Tongue (tissue), 3 donors: ENCODE measurements at places on chromosomes 11 and 22. TPM values are rescaled to one million over a fixed set of nuclear protein-coding genes. Genes with fewer than 3 reads are reported as not detected.

The PGGHG gene
- total RNA-seq = 14.0 TPM

The TSKU gene
- total RNA-seq = 14.6 TPM

The ESAM gene
- 24.0 TPM for total RNA-seq

The VWCE gene
- 0.41 TPM for total RNA-seq

The CARD10 gene
- total RNA-seq = 12.2 TPM

- DNase-seq = no peak
These were observed 6.9 kb downstream of the SCGB1C1 start for GRCh38 chr11:199782-200181.

- no peak for DNase-seq
These were observed 106.1 kb upstream of the CLMP start for GRCh38 chr11:123301013-123301591.

DNA sequence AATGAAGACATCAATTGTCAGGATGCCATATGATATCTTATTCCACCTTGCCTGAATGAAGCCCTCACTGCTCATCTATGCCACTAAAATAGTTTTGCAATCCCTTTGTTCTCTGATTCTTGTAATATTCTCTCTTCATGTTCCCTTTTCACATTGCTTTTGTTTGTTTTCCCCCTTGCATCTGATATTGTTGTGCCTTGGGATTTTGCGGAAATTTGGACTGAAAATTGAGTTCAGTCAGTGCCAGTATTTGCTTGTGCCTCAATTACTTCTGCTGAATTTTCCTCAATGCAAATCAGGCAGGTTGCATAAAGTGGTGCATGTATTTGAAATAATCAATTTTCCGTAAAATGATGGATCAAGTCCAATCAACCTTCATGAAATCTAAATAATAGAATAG lies 98.3 kb downstream of the PAX6 start:
- DNase-seq = no peak

DNA sequence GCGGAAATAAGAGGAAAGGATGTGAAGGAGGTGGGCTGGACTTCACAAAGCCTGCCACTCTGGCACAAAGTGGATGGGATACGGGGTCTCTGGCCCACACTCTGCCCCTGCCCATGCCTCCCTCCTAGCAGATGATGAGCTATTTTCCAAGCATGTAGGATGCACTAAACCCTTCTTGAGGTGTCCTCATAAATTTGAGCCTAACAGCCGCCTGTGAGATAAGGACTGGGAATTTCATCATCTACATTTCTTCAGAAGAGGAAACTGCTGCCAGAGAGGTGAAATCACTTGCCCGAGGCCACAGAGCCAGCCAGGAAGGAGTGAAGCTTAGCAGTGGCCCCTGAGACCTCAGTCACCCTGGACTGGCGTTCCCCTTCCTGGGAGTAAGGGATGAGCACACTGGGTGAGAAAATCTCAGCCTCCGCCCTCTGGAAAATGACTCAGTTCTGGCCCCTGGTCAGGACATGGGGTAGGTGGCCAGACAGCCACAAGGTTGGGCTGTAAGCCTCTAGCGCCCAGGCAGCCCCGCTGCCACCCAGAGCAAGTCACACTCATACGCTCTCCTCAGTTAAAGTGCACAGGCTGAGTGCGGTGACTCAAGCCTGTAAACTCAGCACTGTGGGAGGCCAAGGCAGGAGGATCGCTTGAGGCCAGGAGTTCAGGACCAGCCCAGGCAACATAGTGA lies 27.9 kb downstream of the MB start:
- DNase-seq = no peak

DNA sequence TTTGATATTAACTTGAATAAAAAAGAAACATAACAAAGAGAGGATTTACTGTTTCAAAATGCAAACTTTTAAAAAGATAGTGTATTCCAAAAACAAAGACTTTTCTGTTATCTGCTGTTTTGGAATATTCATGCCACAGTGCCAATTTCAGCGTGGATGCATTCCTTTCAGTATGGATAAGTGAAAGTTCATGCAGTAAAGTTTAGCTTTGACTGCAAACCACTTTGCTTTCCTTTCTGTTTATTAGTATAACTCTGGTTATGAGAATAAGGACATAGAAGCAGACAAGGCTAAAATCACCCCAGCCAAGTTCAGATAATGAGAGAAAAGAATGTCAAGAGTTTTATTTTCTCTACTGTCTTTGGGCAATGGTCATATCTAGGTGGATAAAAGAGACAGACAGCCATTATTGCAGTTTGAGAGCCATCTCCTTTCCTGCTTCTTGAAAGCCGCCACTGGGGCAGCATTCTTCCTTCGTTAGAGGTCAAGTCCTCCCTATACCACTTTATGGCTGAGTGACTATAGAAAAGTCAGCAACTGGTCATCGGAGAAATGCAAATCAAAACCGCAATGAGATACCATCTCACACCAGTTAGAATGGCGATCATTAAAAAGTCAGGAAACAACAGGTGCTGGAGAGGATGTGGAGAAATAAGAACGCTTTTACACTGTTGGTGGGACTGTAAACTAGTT lies 82.4 kb upstream of the BLID start:
- no peak for DNase-seq

DNA sequence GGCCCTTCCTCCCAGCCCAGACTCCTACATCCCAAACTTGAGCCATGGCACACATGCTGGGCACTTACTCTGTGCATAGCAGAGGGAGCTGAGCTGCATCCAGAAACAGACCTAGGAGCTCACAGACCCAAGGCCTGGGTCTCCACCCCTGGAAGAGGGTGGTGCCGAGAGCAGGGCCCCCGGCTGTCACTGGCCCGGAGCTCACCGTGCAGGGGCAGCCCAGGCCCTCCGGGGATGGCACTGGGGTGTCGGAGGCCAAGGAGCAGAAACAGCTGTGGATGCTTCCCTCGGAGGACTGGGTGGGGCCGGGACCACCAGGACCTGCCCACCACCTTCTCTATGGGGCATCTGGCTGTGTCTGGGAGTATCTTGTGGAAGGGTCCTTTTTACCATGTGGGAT lies 4.3 kb upstream of the APOBEC3A start:
- no peak for DNase-seq

- DNase-seq = peak; percentile 67
These were observed 19.4 kb upstream of the MALAT1 start for GRCh38 chr11:65479184-65480145.

DNA sequence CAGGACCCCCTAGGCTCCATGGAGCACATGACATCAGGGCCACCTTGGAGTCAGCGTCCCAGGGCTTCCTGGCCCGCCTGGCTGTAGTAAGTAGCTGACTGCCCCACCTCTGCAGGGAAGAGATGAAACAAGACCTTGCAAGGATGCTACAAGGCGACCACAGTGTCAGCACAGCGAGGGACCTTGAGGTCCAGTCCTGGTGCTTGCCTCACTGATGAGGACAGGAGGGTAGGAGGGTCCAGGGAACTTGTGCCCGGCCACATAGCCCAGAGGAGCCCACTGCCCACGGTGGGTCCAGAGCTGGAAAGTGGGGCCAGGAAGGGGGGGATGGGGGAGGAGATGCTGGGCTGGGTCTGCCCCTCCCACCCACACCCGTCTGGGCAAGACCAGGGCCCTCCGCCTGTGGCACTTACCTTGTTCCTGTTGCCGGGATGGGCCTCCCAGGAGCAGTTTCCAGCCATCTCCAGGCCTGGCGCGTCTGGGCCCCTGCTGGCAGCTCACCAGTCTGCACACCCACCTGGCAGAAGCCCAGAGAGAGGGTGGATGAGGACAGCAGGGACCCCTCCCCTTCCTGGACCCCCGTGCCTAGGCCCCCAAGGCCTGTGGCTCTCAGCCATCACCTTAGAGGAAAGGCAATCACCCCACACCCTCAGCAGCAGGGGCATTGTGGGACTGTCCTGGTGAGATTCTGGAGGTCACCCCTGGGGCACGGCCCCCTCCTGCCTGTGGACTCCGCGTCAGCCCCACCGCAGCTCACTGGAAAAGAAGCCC lies 3.4 kb downstream of the MRGPRF start:
- DNase-seq = peak; percentile 31

DNA sequence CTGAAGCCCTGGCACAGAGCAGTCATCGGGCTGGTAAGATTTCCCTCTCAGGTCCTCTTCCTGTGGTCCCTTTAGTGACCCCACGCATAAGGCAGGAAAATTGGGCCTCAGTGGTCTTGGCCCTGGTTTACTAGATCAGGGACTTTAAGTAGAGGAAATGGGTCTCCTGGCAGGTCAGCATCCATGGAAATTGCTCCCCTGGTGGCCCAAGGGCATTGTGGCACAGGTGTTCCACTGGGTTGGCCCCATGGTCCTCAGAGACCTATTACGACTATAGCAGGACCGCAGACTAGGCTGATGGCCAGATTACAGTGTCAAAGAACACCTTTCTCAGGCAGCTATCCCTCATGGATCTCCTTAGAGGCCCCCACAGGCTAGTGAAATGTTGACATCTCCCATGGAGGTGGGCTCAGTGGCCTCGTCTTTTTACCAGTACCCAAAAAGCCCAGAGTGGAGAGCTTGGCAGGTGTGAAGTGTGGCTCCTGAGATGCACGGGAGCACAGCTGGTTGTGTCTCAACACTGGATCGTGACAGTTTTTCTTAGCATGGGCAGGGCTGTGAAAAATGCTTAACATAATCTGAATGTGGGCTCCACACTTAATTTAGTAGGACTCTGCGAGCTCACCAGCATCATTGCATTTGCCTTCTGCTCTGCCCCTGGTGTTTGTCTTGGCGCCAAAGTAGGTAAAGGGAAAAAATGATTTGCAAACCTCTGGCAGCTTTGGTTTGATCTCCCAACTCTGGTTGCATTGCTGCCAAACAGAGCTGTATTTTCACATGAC lies 74.2 kb downstream of the ZBTB16 start:
- no peak for DNase-seq

DNA sequence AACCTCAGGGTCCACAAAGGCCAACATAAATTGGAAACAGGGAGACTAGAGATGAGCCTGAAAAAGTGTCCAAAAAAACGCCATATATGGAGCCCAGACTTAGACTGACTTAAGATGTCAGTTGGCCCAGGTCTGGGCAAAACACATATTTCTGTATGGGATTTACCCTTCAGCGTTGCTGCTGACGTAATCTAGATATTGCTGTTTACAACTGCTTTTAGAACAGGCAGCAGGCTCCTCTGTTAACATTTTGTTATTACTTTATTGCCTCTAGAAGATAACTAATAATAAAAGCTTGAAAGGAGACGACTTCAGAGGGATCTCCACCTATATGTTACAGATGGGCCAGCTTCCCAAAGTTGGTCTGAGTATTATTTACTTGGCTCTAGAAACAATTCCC lies 8.7 kb downstream of the ME3 start:
- DNase-seq = no peak

DNA sequence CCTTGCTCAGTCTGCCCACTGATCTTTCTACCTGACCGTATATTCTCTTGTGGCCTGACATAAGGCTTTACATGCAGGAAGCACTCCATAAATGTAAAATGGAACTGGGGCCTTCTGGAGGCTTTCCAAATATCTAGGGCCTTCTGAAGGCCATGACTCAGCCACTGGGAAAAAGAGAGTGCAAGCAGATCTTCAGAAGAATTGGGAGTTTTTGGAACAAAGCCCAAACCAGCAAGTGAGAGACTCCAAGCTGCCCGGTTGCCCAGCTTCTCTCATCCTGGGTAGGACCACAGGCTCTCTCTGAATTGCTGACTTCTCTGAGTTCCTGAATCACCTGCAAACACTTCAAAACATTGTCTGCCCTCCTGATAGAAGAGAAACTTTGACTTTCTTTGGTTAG lies 107.9 kb upstream of the BMAL1 start:
- DNase-seq = no peak

- DNase-seq = no peak
These were observed 645.3 kb downstream of the BRD1 start for GRCh38 chr22:49182416-49182815.

- DNase-seq = no peak
These were observed 44.7 kb upstream of the MTMR2 start for GRCh38 chr11:95968585-95968984.

GRCh38 chr11:69923641-69924307 lies 104.6 kb upstream of the FGF3 start:
- DNase-seq = no peak
